ENCODE measurements at places on chromosomes 6 and 20.
A peak's percentile ranks its signal among the peaks of the same experiment; 100 is the strongest.

DNA sequence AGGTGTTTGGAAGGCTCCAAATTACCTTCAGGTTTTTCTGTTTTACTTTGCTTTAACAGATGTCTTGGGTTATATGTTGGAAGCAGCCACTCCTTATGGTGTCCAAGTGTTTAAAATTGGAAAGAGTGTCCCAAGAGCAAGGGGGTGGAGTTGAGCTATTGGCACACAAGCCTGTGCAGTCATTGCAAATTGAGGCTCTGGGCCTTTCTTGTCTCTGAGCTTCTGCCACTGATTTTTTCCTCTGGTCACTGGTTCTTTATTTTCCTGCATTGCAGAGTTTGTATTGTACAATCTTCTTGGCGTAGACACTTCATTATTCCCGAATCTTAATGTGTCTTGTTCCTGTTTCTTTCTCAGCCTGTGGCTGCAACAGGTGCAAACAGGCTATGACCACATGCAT, 598.8 kb downstream of the RNF144B start:
- no peak for DNase-seq

DNA sequence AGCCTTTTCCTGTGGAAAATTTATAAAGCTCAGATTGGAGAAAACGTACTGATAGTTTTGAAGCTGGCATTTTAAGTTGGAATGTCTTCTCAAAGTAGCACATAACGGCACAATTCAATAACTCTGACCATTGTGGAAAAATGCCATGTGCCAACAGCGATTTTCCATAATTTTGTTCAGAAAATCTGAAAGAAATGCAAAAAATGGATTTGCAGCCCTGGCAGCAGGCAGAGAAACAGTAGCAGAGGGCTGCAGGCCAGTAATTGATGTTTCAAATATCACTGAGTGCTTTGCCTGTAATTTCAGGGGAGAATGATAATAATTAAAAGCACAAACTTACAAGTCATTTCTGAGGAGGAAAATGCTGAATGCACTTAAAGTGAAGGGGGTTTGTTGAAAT, 507.4 kb downstream of the MAFB start:
- DNase-seq, result no peak

DNA sequence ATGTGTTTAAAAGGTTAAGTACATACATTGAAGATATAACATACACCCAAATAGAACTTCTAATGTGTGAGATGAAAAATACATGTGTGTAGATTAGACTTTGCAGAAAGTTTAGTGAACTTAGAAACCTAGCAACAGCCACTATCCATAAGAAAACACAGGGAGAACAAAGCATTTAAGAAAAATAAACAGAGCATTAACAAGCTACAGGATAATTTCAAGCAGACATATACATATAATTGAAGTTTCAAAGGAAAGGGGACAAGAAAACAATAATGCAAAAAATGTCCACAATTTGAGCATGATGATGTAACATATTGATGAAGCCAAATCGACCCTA, 18.2 kb upstream of the THBS2 start:
- no peak for DNase-seq

- no peak for DNase-seq
Observed at GRCh38 chr6:71977884-71978283, 91.5 kb downstream of the RIMS1 start.

DNA sequence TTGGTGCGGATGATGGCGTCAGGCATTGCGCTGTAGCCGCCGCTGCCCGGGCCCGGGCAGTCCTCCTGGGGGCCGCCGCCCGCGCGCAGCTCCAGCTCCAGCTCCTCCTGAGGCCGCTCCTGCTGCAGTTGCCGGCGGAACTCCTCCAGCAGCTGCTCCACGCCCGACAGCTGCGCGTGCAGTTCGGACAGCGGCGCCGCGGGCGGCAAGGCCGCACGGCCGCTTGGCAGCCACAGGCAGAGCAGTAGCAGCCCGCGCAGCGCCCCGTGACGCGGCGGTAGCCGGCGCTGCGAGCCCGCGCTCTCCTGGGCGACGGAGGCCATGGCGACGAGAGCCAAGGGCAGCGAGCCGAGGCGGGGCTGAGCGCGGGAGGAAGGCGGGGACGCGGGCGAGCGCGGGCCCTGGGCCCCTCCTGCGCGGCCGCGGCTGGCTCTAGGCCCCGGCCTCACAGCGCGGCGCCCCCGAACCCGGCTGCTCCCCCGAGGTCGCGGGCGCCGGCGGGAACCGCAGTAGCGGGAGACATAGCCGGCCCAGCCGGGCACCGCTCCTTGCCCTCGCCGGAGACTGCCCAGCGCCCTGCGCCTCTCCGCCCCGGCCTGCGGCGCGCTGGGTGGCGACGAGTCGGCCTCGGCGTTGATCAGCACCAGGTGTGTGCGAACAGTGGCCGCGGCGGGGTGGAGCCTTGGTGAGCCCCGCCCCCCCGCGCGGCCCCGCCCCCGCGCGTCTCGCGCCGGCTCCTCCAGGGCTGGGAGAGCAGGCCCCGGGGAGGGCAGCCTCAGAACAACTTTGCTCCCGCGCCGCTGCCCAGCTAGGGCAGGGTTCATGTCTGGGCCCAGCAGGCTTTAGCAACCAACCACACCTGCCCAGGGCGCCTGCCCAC, at the start of gene LRP11:
LRP11 (minus strand) TSS at position 662 of the 880 bp plus-strand sequence; CDS start at position 323, 339 bp downstream.
- peak; percentile 21 for DNase-seq

DNA sequence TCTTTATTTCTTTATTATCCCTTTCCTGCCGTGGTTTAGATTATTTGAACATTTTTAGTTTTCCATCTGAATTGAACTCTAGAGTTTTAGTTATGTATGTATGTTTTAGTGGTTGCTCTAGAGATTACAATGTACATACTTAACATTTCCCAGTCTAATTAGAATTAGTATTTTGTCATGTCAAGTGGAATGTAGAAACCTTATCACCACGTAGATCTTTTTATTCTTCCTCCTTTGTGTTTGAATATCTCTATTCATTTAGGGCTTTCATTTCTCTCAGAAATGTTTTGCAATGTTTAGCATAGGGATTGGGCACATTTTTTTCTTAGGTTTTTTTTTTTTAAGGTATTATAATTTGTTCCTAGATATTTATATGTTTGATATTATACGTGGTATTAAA, 73.1 kb upstream of the EZR start:
- no peak for DNase-seq

DNA sequence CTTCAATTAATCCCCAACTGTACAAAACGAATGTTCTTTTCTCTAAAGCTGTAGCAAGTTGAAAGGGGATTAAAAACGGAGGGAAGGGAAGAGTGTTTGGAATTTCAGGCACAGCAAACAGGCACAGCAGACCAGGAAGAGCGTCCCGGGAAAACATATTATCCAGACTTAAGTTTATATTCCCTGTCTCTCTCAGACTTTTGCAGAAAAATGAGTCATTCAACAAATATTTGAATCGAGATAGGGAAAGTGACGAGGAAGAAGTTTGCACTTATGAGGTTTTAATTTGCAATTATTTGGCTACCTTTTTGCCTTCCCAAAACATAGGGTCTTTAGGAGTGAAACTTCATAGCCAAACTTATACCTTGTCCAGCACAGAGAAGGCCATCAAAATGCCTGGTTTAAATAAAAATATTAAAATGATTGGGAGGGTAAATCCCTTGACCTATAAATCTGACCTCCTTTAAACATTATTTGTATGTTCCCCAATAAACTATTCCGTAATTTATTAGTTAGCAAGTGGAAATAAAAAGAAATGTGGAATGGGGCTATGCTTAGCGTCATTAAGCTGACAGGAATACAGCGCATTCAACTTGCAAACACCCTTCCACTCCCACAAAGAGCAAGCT, 16.0 kb downstream of the HFE start:
- no peak for DNase-seq

DNA sequence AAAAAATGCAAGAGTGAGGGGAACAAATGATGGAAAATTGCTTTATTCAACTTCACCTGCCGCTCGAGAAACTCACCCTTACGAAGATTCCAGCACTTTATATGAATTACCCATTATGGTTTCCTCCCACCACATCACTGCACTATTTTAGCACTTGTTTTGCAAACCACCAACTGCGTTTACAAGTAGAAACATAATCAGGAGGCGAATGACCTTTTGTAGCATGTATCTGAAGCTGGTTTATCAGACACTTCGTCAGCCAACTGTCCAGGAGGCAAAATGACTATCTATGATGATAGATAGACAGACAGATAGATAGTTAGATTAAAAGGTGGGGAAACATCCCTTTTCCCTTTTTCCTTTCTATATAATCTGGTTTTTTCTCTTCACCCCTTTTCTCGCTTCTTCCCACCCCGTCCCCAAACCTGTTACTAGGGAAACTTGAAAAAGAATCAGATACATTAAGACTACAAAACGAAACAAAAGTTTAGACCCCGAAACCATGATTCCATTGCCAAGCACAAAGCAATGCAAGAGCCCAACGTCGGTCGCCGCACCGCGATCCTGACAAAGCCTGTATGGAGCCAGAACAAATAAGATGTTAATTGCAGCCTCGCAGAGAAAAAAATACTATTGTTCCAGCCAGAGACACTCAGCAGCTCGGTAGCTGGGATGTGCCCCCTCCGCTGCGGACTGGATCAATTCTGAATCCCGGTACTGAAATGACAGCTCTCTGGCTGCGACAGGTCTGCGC, 933 bp upstream of the ADGRB3 start:
- DNase-seq, result peak; percentile 76

GRCh38 chr20:46362921-46363867, 43.2 kb downstream of the ELMO2 start:
- DNase-seq, result no peak

Measured in NCI-H2029 treated with DMSO at 0.1 percent for 48 hours (cell line).